Lower leg skin (tissue), 4 donors: ENCODE measurements at places on chromosomes 11 and 22.

GRCh38 chr22:44366372-44367300 is 53.9 kb upstream of the SHISAL1 start:
- no peak for DNase-seq

GRCh38 chr11:9313648-9314290 is 624 bp downstream of the TMEM41B start:
- no peak for DNase-seq

GRCh38 chr11:68632802-68633201 is 51.5 kb upstream of the GAL start:
- DNase-seq = peak; percentile 72

- DNase-seq = no peak
Measured at GRCh38 chr11:96643173-96643572, 253.4 kb downstream of the JRKL start.

GRCh38 chr11:45347348-45348082 is 61.4 kb upstream of the SYT13 start:
- no peak for DNase-seq

- no peak for DNase-seq
Measured at GRCh38 chr11:105046898-105047579, 1.9 kb upstream of the CARD16 start.

GRCh38 chr11:128530118-128531074 is 57.0 kb downstream of the ETS1 start:
- DNase-seq = no peak

GRCh38 chr11:86152006-86152862 is 83.3 kb upstream of the PICALM start:
- no peak for DNase-seq

- DNase-seq = peak; percentile 94
Measured at GRCh38 chr11:2420502-2421225, 20.1 kb downstream of the TSSC4 start.

DNA sequence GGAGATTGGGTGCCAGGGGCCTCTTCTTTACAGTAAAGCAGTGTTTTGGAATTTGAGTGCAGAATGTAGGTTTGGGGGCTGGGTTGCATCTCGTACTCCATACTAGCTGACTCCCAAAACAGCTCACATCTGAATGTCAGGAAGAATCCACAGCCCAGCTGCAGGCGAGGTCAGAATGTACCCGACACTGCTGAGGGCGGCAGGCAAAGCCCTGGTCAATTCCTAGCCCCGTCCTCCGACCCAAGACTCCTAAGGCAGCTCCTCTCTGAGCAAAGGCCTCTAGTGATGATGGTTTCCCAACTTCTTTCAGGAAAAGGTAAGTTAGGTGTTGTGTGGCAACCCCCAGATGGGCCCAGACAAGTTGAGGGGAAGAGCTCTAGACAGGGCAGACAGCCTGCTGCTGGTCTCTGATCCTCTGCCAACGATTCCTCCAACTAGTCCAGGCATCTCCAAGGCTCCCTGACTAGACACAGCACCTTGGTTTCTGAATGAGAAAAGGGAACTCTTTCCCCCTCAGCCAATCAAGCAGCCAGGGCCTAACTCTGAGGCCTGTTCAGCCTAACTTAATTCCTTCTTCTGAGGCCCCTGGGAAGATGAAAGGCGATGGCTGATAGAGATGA is 8.6 kb downstream of the LARGE2 start:
- no peak for DNase-seq

- no peak for DNase-seq
Measured at GRCh38 chr11:20458905-20459632, 71.6 kb downstream of the PRMT3 start.

- DNase-seq = peak; percentile 1
Measured at GRCh38 chr22:48941033-48941902, 886.4 kb downstream of the BRD1 start.

DNA sequence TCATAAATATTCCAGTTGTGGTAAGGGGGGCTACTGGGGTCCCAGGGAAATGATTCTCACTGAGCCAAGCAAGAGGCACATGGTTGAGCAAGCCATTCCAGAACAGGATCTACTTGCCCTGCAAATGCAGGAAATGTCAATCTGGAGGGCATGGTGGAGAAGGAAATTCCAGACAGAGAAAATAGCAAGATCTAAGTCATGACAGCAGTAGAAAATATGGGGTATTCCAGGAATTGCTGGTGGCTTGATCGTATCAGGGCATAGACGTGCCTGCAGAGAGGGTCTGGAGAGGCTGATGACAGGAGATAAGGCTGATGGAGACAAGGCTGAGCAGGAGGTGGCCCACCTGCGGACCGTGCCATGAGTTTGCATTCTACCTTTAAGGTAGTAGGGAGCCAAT is 566.3 kb upstream of the CADM1 start:
- no peak for DNase-seq

GRCh38 chr11:10400856-10401255 is 54.2 kb upstream of the AMPD3 start:
- no peak for DNase-seq
